Non-pigmented ciliary epithelial cell (primary cell): ENCODE measurements at places on chromosomes 7 and 10.
A peak's percentile ranks its signal among the peaks of the same experiment; 100 is the strongest.

GRCh38 chr10:103765981-103766380 lies 89.4 kb downstream of the SH3PXD2A start:
- no peak for DNase-seq

DNA sequence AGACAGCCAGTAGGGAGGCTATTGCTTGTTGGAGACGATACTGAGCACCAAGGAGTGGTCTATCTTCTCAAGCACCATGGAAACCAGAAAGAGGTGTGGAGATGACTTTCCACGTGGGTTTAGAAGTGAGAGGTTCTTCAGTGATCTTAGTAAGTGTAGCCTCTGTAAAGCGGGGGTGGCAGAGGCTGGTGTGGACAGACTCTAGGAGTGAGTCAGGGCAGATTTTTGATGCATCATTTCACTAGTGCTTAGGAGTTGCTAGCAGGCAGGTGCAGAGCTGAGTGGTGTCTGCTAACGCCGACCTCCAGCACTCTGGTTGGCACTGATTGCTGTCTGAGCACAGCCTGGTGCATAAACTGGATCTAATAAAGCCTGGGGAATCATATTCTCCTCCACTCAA lies 78.4 kb upstream of the ADO start:
- DNase-seq: no peak

DNA sequence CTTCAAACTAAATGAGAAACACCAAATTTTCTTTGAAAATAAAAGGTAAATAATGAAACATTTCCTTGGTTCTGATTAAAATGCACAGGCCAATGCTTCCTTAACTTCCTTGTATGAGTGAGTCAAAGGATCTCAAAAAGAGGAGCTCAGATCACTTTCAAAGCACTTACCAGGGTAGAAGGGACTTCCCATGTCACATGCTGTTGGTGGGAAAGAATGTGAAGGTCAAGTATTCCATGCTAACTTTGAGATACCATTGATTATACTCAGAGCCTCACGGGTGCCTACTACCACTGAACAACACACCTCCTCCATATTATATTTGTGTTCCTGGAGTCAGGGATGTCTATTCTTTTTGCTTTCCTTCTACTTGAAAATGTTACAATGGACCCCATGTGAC lies 233.5 kb upstream of the KIAA1217 start:
- DNase-seq: no peak

GRCh38 chr10:119166564-119166963 lies 1.1 kb upstream of the SFXN4 start:
- DNase-seq: no peak

DNA sequence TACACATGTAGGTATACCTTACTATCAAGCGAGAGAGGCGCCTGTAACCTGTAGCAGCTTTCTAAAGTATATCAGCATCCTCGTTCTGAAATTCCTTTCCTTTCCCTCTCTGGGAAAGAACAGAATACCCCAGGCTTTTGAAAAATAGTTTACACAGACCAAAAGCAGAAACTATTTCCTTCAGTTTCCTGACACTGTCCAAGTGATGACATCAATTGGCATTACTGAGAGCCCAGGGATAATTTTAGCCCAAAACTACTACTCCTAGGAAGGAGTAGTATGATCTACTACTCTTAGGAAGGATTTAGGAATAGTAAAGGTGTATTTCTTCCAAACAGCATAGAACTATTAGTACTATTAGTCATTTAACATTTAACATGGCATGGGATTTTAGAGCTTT lies 6.0 kb downstream of the GNG11 start:
- no peak for DNase-seq

GRCh38 chr7:101911800-101912715 lies 94.6 kb downstream of the CUX1 start:
- peak; percentile 44 for DNase-seq

GRCh38 chr10:80617807-80618206 lies 80.1 kb downstream of the SH2D4B start:
- DNase-seq: no peak
